ENCODE measurements at places on chromosomes 7 and 10.
A peak's percentile ranks its signal among the peaks of the same experiment; 100 is the strongest.

DNA sequence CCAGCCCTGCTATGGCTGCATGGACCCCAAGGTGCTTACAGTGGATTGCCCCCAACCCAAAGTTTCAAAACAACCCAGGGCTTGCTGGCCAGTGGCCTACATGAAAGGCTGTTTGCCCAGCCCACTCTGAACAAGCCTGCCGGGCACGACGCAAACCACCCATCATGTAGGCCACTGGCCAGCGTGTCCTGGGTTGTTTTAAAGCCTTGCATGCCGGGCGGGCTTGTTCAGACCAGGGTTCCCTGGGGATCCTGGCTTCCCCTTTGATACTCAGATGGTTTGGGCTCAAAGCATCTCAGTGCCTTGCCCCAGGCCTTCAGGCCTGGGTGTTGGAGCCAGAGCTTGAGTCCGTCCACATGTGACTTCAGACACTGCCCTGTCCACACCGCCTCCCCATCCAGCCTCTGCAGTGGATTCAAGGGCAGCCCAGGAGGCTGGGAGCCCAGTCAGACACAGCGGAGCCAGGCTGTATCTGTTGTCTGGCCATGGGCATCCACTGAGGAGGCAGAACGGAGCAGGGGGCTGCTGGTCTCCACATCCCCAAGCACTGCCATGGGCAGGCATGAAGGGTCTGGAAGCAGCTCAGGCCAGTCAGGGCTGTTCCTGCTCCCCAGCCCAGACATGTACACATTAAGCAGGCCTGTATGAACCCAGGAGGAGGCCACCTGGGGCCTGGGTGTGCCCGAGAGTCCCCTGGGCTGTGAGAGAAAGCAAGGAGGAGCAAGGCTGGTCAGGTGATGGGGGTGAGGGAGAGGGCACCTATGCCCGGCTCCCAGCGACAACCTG, 4.0 kb upstream of the ADIRF start:
- DNase-seq, result no peak

DNA sequence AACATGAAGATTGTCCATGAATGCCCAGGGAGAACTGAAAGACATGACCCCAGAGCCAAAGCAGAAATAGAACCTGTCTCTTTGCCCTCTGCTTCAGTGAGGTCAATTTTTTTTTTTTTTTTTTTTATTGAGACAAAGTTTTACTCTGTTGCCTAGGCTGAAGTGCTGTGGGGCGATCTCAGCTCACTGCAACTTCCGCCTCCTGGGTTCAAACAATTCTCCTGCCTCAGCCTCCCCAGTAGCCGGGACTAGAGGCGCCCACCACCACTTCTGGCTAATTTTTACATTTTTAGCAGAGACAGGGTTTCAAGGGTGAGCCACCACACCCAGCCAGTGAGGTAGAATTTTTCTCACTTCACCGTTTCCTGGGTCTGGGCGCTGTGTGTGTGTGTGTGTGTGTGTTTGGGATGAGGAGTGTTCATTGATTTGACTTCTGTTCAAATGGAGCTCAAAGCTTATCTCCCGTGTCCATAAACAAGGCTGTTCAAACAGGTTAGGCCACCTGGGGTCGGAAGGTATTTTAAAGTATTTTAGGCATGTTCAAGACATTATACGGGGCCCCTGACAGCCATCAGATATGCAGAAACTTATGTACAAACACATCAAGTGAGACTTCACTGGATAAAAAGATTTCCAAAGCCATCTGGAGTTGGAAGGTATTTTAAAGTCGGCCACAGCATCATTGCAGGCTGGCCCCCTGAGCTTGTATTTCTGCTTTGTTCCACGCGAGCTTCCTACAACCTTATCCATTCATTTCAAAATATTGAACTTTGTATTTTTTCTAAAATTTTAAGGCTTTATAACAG, 93.8 kb downstream of the MAP3K8 start:
- DNase-seq, result no peak

- DNase-seq, result no peak
Measured at GRCh38 chr7:106891548-106892410, 26.7 kb downstream of the PIK3CG start.

DNA sequence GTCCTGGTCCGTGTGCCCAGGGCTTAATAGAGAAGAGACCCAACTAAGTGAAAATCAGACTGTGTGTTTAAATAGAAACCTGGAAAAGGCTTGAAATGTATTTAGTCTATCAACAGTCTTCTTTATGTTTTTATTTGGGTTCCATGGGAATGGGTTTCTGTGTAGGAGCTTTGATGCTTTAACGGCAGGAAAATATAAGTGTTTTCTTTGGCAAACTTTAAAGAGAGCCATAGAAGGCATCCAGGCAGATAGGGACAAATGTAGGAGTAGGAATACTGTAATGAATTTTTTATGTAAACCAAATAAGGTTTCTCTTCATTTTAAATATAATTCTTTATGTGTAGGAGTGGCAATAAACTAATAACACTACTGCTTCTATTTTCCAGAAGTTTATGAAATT, 989.0 kb downstream of the GATA3 start:
- DNase-seq, result no peak

DNA sequence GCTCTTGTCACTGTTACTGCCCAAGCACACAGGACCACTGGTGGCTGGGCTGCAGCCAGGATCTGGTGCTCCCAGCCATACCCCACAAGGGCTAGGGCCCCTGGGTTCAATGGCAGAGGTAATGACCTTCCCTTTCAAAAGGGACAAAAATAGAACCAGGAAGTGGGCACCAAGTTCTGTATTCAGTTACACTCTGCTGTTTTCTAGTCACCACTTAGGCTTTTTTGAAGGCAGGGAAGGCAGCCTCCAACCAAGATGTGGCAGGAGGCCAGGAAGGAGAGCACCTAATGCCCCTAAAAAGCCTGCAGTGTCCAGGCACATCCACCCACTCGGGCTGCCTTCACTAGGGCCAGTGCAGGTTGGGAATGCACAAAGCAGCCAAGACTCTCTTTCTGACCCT, 47.8 kb downstream of the NOD1 start:
- peak; percentile 27 for DNase-seq

DNA sequence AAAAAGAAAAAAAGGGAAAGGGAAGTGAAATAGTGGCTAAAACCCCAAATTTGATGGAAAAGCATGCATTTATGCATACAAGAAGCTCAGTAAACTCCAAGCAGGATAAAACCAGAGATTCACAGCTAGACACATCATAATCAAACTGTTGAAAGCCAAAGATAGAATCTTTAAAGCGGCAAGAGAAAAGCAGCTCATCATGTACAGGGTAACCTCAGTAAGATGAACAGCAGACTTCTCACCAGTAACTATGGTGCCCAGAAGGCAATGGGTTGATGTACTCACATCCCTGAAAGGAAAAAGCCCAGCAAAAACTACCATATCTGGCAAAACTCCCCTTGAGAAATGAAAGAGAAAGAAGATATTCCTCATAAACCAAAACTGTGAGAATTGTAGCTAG, 60.4 kb downstream of the TPST1 start:
- DNase-seq, result no peak

DNA sequence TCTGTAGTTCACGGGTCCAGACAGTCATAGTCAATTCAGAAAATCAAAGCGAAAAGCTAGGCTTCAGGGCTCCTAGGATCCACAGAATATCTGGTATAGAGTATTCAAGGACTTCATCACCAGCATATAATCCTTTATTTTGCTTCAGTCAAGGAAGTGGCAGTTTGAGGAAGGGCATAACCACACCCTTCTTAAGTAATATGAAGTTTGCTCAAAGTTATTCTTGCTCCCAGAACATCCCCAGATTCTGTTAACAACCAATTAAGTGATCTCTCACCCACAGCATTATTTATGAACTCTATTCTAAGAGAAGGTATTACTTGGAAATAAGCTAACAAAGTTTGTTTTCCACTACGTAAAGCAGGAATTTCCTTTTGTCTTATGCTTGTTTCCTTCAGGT, 13.2 kb downstream of the CWF19L1 start:
- no peak for DNase-seq

DNA sequence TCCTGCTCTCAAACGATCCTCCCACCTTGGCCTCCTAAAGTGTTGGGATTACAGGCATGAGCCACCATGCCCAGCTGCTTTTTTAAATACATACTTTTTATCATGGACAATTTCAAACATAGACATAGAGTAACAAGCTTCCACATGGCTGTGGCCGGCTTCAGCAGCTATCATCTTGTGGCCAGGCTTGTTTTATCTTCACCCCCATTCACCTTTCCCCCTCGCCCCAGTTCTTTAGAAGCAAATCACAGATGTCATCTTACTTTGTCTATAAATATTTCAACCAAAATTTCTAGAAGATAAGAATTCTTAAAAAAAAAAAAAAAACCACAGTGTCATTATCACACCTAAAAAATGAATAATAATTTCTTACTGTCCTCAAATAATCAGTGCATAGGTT, 5.9 kb downstream of the FOXK1 start:
- no peak for DNase-seq

DNA sequence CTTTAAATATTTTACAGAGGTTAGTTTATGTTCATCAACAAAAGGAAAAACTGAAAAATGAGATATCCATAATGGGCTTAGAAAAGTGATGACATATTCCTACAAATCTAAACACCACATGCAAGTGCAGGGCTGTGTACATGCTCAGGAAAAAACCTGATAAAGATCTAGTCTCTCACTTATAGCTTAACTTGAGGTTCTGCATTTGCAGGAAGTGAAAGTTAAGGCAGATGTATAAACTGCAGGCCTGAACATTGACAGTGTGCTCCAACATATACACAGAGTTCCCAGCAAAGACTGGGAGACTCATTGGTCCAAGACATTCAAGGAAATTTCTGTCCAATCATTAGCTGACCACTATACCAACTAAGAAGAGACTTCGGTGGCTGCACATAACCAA, 63.8 kb upstream of the RET start:
- DNase-seq, result no peak

DNA sequence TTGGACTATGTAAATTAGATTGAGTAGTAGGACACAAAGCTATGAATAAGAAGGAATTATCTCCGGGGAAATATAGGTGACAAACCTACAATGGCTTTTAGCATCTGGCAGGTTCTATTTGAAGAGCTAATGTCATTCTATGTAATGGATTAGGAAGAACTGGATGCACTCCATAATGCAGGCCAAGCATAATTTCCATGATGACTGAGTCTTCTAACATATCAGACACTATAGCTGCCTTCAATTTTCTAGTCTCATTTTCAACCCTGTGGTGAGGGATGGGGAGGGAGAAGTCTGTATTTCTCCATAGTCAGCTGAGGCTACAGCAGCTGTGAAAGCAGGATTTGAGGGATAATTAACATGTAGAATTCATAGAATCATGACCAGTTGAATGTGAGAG, 390.4 kb upstream of the LRRTM3 start:
- no peak for DNase-seq

DNA sequence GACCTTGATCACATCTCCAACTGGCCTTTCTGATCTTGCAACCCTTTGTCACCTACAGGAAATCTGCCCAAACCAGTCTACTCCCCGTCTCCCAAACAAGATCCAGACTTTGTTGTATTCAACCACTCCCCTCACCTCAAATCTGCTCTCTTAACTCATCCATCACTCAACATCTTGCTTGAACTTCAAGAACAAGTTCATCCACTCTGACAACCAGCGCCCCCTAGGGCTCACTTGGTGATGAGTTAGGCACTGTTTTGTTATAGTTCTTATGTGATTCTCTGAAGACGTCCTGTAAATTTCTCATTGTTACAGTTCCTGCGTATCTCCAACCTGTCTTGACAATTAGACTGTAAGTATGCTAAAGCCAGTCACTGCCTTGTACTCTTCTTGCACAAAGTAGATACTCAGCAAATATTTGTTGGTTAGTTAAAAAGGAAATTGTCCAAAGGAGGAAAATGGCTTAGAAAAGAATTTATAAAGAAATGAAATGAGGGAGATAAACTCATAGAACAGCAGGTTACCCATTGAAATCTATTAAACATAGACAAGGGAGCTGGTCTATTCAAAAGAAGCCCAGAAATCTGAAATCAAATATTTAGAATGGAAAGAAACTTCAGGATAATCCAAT, 5.3 kb downstream of the FRMD4A start:
- no peak for DNase-seq

DNA sequence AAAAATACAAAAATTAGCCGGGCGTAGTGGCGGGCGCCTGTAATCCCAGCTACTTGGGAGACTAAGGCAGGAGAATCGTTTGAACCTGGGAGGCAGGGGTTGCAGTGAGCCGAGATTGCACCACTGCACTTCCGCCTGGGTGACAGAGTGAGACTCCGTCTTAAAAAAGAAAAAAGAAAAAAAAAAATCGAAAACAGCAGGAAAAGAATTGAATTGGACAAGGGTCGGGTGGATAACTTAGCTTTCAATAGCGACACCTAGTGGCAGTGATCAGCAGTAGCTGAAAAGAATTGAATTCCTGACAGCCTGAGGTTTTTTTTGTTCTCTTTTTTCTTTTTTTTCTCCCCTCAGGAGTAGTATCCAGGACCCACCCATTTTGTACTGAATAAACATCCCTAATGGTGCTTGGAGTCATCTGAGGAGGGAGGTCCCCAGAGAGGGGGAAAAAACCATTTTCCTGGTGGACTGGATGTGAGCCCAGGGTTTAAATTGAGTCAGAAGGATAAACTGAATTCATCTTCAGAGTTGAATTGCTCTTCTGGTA, 55.1 kb downstream of the CYCS start:
- peak; percentile 54 for DNase-seq

DNA sequence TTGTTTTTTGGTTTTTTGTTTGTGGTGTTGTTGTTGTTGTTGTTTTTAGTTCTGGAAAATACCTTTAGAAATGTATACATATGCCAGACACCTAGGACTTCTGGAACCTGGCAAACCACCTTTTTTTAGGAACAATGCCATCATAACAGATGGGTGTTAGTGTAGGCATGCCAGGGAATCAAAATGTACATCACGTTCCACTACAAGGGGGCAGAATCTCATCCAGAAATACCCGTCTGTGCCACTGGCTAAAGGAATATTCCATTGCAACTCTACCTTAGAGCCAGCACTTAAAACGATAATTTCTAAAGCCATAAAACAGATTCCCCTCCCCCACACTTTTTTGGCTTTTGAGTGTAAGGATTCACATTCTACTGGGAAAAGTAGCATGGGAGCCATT, 239.8 kb downstream of the ETV1 start:
- no peak for DNase-seq

DNA sequence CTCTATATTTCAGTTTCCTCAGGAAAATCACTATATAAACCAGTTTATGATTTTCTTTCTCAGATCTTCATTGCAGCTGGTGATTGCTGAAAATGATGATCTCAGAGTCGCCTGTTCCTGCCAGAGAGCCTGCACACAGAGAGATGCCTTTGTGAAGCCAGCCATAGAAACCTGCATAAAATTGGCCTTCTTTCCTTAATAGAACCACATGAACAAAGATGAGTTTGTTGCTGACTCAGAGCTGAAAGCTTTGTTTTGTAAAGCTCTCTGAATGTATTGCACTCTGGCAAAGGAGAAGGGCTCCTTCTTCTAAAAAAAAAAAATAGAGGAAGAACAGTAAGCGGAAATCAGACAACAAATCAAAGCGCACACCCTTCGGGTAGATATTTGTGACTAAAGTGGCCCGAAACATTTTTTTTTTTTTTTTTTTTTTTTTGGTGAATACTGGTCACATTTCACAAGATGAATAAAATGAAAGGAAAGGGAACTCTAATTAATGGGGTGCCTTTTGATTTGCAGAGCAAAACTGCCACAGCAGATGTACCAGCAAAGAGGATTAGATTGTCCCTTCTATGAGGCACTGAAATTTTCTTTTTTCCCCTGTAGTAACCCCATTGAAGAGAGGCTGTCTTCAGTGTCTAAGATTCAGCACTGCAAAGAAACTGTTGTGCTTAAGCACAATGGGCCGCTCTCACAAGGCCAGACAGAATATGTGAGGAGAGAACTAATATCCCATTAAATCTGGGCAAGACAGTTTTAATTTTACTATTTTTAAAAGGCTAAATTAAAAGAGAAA, 75.1 kb upstream of the PTPRZ1 start:
- DNase-seq, result no peak

- DNase-seq, result no peak
Measured at GRCh38 chr7:96359876-96360275, 38.0 kb upstream of the SLC25A13 start.

- no peak for DNase-seq
Measured at GRCh38 chr10:72265508-72265907, 8.2 kb upstream of the DDIT4 start.

All from GF-D8 (cell line).